ENCODE measurements at places on chromosomes 1 and 21.
A peak's percentile ranks its signal among the peaks of the same experiment; 100 is the strongest.

DNA sequence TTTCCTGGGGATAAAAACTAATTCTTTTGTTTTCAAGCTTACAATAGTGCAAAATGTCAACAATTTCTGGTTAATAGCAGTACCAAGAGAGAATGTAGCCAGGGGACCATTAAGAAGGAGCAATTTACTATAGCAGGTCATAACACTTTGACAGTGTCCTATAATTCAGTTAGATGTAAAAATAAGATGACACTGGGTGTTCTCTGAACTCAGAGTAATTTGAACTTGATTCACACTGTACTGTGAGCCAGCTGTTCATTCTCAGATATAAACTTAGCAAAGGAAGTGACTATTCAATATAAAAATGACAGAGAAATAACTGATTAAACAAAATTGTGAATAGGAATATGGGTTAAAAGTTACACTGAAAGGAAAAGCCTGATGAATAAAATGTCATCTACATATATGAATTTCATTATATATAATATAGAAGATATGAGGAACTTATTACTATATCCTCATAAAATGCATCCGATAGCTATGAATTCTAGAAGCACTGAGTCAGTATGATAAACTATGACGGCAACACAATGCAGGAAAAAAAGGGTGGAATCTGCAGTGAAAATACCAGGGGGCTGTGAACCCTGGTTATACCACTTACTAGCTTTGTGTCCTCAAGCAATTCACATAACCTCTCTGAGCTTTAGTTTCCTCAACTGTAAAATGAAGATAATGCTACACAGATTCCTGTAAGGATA lies 135.9 kb downstream of the ACBD6 start:
- peak; percentile 15 for DNase-seq

DNA sequence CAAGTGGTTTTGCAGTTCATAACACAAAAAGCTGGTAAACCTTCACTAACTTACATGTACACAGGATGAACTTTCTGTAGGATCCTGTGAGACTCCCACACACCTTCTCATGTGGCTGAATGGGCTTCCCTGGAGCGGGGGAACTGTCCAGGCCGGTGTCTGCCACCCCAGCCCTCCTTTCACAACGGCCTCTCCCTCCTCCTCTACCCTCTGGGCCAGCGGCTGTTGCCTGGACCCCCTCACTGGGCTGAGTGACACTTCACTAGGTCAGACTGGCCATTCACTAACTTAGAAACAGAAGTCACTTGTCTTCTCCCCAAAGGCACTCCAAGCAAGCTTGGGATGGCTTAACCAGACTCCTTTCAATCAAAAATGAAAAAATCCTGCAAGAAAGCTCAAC lies 16.1 kb downstream of the SSU72 start:
- no peak for DNase-seq

DNA sequence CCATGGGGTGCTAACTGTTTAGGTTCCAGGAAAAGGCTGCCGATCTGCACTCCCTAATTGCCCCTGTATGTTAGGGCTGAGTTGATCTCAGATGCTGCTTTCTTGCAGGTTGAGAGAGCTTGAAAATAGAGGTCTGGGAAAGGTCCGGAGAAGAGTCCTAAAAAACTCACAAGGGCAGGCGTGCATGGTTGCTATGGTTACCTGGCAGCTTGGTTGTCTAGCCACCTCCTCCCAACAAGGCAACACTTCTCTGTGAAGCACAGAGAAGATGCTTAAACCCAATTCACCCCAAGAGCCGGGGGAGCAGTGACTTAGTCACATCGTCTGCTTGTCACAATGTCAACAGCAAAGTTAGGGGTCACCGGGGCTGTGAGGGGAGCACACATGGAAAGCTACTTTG lies 31.0 kb upstream of the LRRC52 start:
- no peak for DNase-seq

- DNase-seq: no peak
Observed at GRCh38 chr1:14739082-14739832, 140.8 kb downstream of the KAZN start.

GRCh38 chr1:208115924-208116640 lies 128.1 kb downstream of the PLXNA2 start:
- DNase-seq: no peak

DNA sequence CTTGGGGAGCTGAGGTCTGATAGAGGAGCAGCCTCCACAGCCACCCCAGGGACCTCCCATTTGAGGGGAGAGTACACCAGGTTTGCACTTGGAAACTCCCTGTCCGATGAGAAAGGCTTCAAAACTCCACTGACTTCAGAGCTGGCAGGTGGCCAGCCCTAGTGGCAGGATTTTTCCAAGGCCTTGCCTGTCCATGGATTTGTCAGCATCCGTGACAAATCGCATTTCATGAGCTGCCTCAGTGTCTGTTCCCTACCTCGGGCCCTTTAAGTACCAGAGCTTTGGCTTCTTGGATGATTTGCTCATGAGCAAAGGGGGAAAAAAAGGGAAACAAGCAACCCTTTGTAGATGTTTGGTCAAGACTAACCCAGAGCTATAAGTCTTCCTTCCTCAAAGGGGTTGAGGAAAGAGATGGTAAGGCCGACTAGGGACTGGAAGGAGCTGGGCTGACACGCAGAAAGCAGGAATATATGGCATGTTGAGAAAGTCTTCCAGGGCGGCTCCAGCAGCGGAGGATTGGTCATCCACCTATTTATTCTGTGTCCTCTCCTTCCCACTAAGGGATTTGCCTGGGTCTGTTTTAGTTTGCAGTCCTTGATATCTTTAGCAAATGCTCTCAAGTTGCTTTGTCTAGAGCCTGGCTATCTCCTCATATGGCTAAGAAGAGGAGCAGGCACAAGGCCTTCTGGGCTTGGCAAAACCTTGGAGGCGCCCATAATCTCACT lies 2.7 kb upstream of the HSPG2 start:
- peak; percentile 98 for DNase-seq

DNA sequence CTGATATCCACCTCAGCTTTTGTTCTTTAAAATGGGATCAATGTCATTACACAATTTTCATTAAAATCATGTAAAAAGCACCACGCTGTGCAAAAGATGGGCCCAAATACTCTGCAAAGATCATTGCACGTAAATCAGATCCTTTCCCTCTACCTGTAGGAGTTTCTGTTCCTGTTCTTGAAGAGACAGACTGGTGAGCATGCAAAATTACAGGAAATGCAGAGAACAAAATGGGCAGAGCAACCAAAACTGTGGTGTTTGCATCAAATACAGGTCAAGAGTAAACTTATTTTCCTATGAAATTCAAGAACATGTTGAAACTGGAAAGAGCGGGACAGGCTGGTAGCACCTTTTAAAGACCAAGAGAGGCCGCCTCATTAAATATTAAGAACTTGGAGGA lies 294.9 kb upstream of the ADGRL2 start:
- DNase-seq: no peak

GRCh38 chr1:234265321-234265720 lies 107.9 kb upstream of the COA6 start:
- no peak for DNase-seq

- no peak for DNase-seq
Observed at GRCh38 chr1:25212725-25213124, 19.6 kb downstream of the SYF2 start.

GRCh38 chr1:91546876-91547275 lies 46.2 kb downstream of the CDC7 start:
- no peak for DNase-seq

DNA sequence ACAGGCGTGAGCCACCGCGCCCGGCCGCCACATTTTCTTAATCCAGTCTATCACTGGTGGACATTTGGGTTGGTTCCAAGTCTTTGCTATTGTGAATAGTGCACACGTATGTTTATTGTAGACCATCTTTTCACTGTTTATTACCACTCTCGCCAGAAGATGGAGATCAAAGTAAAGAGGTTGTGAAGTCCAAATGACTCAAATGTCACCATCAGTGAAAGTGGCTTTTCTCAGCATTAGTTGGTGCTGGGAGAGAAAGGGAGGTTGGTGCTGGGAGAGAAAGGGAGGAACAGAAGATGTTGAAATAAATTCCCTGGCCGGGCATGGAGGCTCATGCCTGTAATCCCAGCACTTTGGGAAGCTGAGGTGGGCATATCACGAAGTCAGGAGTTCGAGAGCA lies 10.4 kb upstream of the UHMK1 start:
- DNase-seq: no peak
